CD4-positive, alpha-beta T cell treated with Interleukin-17A for 1 hour (primary cell): ENCODE measurements at places on chromosomes 7 and 10.

DNA sequence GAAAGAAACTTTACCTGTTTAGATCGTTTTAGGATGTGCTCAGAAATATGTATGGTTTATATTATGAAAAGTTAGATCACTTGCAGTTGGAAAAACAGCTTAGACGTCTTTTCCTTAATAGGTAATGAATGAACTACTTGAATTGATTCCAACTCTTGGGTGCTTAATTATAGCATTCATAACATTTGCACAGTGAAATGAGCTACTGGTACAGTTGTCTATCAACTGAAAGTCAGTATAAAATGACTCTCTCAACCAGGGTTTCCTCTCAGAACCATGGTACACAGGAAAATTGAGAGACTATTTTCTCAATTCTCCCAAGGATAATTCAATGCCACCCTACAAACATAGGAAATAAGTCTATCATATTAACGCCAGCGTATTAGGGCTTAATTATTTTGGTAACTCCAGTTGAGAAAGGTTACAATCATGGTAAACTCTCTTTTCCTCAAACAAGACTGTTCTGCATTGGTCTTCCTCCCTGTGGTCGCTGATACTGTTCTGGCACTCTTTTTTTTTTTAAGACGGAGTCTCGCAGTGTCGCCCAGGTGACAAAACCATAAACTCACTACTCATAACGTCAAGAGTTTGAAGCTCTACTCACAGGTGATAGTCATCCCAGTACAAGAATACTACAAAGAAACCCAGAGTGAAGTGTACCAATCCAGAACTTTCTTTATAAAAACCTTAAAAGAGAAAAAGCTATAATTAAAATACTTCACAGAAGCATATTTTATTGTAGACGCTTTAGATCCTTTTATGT, 2.0 kb downstream of the ANLN start:
- DNase-seq = peak; percentile 32

DNA sequence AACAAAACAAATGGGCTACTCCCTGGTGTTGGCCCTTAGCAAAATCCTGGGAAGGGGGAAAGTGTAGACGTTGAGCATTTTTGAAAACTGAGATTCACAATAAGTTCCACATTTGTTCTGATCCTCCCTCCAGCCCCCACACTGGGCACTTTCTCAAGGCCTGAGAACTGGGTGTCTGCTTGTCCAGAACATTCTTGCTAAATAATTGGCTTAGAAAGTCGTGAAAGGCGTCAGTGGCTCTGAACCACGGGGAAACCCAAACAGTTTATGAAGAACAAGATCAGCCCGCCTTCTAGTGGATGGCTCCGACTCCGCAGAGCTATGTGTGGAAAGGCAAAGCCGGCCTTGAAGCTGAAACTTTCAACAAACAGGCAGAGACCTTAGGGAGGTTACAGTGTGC, 370.1 kb downstream of the PRPF18 start:
- no peak for DNase-seq

DNA sequence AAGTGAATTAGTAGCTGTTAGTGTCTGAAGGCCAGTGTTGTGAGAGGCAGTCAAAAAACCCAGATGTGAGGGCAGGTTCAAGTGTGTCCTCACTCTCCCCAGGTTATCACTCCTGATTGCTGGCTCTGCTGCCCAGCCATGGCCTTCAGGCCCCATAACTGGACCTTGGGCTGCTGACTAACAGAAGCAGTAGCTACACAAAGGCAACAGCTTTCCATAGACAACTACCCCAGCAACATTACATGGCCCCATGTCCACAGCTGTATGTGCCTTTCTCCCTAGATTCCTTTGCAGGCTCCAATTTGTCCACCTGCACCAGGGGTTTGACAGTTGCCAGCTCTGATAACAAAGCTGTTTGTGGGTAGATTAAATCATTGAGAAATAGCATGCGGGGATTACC, 297.8 kb downstream of the ARL4A start:
- no peak for DNase-seq

DNA sequence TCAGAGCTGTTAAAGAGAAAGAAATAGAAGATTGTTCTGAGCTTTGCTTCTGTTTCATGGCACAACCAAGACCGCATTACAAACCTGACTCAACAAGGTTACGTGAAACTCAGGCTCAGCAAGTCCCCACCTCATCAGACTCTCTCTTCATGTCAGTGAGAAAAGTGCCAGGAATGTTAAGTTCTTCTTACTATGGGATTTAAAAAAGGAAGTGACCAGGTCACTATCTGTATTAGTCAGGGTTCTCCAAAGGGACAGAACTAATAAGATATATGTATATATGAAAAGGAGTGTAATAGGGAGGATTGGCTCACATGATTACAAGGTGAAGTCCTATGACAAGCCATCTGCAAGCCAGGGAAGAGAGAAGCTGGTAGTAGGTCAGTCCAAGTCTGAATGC, 25.4 kb upstream of the PAPSS2 start:
- no peak for DNase-seq

- DNase-seq = peak; percentile 7
Measured at GRCh38 chr7:26329520-26330255, 38.0 kb downstream of the SNX10 start.

GRCh38 chr10:34791947-34792346, 23.1 kb downstream of the PARD3 start:
- DNase-seq = no peak

- DNase-seq = no peak
Measured at GRCh38 chr10:3960496-3960895, 175.5 kb upstream of the KLF6 start.

GRCh38 chr10:74150204-74150989, at the start of gene AP3M1:
Gene AP3M1 (minus strand): TSS chr10:74150828. CDS start chr10:74138379, 12,449 bp downstream.
- no peak for DNase-seq

- no peak for DNase-seq
Measured at GRCh38 chr10:62388328-62388727, 14.2 kb downstream of the ZNF365 start.

- DNase-seq = no peak
Measured at GRCh38 chr7:130874071-130874915, 140.3 kb upstream of the KLF14 start.

DNA sequence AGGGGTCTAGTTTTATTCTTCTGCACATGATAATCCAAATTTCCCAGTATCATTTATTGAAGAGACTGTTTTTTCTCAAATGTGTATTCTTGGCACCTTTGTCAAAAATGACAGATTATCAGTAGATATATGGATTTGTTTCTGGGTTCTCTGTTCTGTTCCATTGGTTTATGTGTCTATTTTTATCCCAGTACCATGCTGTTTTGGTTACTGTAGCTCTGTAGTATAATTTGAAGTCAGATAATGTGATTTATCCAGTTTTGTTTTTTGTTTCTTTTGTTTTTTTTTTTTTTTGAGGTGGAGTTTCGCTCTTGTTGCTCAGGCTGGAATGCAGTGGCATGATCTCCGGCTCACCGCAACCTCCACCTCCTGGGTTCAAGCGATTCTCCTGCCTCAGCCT, 61.6 kb upstream of the HELLS start:
- DNase-seq = no peak

- no peak for DNase-seq
Measured at GRCh38 chr7:133837224-133837623, 289.9 kb upstream of the LRGUK start.

- no peak for DNase-seq
Measured at GRCh38 chr7:33789871-33790630, 115.3 kb upstream of the BMPER start.

DNA sequence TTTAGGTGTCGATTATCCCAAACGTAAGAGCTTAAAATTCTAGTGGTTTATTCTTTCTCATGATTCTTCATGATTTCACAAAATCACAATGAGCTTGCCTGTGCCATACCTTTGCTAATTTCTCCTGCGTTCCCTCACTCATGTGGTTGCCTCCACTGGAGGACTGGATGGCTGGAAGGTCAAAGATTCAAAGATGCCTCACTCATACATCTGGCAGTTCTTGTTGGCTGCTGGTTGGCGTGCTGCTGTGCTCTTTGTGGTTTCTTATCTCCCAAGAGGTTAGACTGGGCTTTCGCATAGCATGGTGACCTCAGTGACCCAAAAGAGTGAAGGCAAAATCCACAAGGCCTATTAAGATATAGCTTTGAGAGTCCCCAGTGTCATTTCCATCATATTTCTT, 877.6 kb upstream of the AUTS2 start:
- no peak for DNase-seq

DNA sequence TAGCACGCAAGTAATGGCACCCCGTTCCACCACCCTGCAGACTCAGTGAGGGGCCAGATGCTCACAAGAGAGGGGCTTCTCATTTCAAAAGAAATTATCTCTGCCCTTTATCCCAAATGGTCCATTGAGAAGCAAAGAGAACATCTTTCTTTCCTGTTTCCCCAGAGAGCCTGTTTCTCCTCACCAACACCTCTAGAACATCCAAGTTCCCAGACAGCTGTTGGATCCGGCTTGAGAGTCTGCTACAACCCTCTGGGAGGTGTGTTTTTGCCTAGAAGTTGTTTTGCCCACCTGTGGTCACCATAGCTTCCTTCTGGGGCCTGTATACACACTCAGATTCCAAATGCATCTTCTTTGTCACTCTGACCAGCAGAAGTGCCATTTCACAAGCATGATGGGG, 637.4 kb downstream of the LRMDA start:
- DNase-seq = no peak

DNA sequence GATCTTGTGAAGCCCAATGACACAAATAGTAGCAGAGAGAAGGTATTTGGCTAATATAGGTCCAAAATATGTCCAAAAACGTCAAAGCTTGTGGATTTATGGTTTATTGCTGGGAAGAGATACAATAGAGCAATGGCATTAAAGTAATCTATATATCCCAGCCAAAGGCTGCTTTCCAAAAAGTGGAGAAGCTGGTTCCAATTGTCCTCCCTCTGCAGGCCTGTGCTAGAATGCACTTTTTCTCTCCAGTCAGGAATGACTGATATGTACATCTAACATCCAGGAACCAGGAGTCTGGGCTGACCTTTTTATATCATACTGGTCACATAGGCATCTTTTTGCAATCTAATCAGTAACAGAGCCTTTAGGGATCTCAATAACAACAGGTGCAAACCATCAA, 167.1 kb upstream of the FAM3C start:
- DNase-seq = no peak
